Tibial nerve (tissue), 4 donors: ENCODE measurements at places on chromosomes 1 and 21.

GRCh38 chr1:35708441-35708921 lies 10.2 kb downstream of the C1orf216 start:
- DNase-seq = no peak

DNA sequence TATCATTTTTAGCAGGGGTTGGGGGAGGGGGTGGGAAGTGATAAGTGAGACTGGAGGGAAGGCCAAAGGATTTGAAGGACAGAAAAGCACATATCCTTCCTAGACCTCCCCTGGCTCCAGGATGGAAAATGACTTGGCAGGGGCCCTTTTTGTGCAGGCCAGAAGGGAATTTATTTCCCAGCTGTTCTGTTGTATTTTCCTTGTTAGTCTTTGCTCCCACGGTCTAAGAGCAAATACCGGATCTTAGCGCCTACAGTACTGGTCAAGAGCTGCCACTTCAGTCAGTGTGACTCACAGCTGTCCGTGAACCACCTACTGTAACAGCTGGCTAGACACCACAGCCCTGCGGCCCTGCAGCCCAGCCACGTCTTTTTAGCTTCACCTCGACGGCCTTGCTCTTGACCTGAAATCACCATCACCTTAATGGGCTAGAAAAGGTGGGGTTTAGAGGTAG lies 51.0 kb upstream of the ERRFI1 start:
- no peak for DNase-seq

- no peak for DNase-seq
Observed at GRCh38 chr1:17839641-17840196, 84.6 kb downstream of the ACTL8 start.

GRCh38 chr1:51916587-51917405 lies 38.3 kb upstream of the NRDC start:
- no peak for DNase-seq

DNA sequence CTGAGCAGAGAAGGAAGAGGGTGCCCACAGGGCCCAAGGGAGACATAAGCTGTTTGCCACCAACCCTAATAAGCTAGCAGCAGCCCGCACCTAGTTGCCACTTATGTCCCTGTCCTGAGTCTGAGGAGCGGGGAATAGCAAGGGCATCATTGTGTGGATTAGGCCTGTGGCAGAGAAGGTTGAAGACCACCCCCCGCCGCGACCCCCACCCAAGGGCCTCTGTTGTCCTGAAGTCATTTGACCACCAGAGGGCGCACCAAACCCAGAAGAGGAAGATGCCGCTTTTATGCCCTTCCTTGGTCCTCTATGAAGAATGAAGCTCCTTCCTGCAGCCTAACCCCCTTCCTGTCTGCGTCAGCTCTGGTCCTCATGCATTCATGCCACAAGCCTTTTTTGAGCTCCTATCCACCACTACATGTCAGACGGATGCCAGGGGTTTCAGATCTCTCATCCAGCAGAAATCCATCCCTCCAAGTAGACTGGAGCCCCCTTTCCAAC lies 16.6 kb downstream of the RHBG start:
- DNase-seq = peak; percentile 69

GRCh38 chr1:201260648-201261311 lies 22.5 kb upstream of the PKP1 start:
- DNase-seq = no peak

DNA sequence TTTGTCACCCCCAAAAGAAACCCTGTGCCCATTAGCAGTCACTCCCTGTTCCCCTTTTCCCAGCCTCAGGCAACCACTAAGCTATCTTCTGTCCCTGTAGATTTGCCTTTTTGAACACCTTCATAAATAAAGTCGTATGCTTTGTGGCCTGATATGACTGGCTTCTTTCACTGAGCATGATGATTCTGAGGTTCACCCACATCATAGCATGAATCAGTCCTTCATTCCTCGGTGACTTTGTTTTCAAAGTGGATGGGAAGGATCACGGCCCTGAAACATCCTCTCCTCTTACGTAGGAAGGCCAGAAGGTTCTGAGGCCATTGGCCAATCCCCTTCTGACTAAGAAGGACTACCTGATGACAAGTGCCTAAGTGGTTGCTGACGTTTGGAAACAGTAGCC lies 39.1 kb downstream of the NIPAL3 start:
- no peak for DNase-seq

GRCh38 chr1:233873666-233874065 lies 30.8 kb upstream of the SLC35F3 start:
- DNase-seq = no peak

GRCh38 chr1:171220081-171220420 lies 28.2 kb upstream of the FMO1 start:
- DNase-seq = no peak

DNA sequence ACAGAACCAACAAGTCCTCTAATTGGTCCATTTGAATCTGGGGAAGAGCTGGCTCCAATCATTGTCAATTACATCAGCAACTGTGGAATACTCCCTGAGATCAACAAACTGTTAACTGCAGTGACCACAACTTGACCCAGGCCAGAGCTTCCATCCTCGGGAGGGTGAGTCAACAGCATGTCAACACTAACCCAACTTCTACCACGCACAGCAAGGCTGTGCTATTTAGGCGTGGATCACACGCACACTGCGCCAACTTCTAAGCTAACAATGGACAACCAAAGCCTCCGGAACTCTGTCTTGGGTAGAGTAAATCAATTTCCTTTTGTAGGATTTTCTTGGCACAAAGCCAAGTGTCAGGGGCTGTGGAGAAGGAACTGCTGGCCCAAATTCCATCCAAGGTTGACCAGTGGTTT lies 30.4 kb downstream of the APP start:
- DNase-seq = no peak

- no peak for DNase-seq
Observed at GRCh38 chr1:78170859-78171258, 125.1 kb downstream of the GIPC2 start.

DNA sequence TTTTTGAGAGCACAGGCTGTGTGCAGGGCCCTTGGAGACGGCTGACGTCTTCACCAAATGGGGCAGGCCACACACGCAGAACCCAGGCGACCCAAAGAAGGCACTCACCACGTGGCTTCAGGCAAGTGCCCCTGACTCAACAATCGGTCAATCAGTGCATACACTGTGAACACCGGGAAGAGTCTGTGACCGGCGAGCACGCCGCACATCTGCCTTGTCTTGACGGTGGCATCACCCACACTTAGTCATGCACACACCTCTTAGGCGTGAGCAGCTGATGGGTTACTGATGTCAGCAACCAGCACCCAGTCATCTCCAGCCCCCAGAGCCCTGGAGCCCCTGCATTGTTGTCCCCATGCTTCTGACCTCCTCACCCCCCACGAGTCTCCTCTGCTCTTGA lies 4.9 kb upstream of the LRRC3 start:
- no peak for DNase-seq

DNA sequence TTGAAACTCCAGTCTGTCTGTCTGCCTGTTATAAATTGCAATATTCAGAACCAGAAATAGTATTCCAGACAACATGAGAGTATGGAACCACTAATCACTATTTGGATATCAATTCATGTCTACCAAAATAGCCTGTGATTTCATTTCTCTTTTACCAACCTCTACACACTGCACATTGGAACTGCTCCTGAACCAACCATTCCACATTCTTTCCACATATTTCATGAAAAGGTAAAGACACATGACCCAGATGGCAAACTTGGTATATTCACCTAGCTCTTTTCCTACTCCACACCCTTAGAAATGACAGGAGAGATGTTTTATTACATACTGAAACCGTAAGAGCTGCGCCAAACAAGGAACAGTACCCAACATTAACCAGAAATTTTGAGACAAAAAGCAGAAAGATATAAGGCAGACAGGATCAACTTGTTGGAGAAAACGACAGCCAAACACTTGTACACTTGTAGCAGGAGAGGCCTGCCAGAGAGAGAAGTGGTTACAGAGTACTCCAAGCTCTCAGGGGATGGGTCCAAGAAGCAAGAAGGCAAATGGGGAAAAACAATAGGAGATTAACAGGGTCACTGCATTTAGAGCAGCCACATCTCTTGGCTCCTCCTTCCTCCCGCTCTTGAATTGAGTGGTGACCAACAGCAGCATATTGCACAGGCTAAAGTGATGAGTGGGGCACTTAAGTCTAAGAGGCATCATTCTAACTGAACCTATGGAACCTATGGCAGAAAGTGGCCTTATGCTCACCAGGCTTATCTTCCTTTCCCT lies 148.7 kb downstream of the SETD4 start:
- no peak for DNase-seq

DNA sequence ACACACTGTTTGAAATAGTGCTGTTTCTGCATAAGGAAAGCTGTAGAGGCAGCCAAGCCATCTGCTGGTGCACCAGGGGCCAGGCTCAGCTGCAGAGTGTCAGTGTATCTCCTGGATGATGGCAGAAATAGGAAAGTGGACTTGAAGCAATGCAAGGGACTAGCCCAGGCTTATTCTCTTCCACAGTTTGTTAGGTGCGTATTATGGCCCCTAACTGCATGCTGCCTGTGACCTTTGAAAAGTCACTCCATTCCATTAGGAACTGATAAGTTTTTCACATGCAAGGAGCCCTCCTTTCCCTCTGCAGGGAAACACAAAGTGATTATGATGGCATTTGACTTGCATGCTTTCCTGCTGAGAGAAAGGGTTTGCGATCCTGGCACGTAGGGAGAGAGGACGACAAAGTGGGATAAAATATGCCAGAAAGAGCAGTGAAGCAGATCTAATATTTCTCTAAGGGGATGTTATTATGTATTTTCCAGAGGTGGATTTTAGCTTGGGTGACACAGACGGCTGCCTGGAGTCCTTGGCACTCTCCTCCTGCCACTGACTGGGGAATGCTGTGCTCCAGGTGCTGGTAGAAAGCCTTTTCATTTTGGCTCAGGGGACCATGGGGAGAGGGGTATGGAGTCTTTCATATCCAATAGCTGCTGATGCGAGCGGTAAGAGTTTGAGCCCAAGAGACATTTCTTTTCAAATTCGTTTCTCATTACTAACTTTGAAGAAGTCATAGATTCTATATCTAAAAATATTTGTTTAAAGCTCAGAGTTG lies 402.1 kb upstream of the B3GALT2 start:
- no peak for DNase-seq

GRCh38 chr1:178174539-178174938 lies 80.6 kb downstream of the RASAL2 start:
- DNase-seq = no peak

- DNase-seq = no peak
Observed at GRCh38 chr1:167450843-167451242, 67.5 kb downstream of the CD247 start.

- DNase-seq = peak; percentile 82
Observed at GRCh38 chr1:86487131-86487810, 18.5 kb downstream of the CLCA1 start.

GRCh38 chr1:212158912-212159796 lies 123.6 kb downstream of the DTL start:
- no peak for DNase-seq

- DNase-seq = no peak
Observed at GRCh38 chr1:112520166-112520565, 11.4 kb downstream of the WNT2B start.

- no peak for DNase-seq
Observed at GRCh38 chr1:85573322-85573721, 7.2 kb upstream of the CCN1 start.

DNA sequence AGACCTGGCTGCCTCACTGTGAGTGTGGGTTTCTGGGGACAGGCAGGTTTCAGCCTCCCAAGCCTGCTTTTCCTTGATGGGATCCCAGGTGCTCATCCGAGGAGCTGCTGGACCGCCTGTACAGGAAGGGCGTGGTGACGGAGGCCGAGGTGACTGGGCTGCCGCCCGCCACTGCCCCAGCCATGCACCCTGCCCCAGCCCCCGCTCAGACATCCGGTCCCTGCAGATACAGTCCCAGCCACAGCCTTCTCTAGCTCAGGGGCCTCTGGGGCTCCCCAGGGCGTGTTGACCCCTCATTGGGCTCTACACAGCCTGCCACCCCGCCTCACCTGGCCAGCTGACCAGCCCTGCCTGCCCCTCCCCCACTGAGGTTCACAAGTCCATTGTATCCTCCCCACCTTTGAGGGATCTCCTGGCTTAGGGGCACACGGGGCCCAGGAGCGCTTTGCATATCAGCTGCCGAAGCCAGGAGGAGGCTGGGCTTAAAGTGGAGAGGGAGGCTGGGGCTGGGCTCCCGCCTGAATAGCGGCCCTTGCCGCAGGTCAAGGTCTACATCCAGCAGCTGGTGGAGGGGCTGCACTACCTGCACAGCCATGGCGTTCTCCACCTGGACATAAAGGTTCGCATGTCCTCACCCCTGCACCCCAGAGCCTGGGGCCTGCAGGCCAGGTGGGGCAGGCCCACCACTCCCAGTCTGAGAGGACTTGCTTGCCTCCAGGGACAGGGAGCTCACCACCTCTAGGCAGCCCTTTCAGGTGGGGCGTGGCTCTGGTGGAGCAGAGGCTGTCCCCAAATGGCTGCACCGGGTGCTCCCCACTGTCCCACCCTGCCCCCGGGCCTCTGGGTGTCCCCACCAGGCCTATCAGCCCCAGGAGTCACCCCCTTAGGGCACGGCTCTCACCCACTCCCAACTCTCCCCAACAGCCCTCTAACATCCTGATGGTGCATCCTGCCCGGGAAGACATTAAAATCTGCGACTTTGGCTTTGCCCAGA lies 38.5 kb downstream of the TRIM11 start:
- DNase-seq = no peak

- DNase-seq = no peak
Observed at GRCh38 chr1:35539073-35539823, 18.0 kb downstream of the KIAA0319L start.

- no peak for DNase-seq
Observed at GRCh38 chr1:2985067-2985561, 36.2 kb upstream of the ACTRT2 start.

- DNase-seq = no peak
Observed at GRCh38 chr1:199522936-199523335, 504.6 kb upstream of the NR5A2 start.

GRCh38 chr1:97919585-97920261 lies 1.1 kb downstream of the DPYD start:
- DNase-seq = no peak

DNA sequence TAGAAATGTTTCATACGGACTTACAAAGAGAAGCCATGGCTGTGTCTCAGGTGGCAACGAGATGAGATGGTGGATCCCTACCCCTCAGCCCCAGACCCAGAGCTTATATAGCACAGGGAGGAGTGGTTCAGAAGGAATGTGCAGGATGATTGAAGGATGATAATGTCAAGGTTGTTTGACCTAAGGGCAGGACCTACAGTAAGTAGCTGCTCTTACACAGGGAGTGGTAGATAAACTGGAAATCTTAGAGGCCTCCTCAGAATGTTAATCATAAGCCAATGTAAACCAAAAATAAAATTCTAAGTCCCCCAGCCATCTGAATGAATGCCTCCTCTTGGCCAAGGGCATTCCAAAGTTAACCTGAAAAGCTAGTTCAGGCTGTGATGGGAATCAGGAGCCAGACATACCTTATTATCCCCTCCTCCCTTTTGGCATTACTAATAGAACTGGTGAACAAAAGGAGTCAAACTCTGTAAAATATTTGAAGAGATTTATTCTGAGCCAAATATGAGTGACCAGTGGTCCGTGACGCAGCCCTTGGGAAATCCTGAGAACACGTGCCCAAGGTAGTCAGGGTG lies 45.8 kb upstream of the PDE9A start:
- no peak for DNase-seq

- no peak for DNase-seq
Observed at GRCh38 chr1:63857478-63857877, 83.7 kb downstream of the ROR1 start.
